ENCODE measurements at places on chromosomes 11 and 22.
A peak's percentile ranks its signal among the peaks of the same experiment; 100 is the strongest.

DNA sequence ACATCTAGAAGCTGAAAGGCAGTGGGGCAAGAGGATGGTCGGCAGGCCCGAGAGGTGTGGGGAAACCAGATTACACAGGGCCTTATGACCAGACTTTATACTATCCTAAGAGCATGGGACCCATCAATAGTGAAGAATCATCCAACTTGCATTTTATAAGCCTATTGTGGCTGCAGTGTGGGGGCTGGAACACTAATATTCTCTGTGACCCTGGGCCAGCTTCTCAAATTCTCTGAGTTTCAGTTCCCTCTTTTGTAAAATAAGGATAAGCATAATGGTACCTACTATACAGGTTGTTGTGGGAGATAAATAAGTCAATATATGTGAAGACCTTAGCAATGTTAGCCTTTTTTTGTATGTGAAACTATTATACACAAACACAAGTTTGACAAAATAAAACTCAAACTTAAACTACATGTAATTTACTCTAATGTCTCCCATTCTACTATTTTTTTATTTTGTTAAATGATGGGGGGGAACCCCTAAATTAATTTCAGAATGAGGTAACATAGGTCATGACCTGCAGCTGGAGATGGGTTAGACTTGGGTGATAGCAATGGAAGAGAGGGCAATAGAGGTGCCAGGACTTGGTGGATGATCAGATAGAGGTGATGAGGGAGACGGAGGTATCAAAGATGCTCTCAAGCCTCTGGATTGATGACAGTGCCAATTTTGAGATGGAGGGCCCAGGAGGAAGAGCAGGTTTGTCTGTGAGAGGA lies 30.1 kb downstream of the SMCO4 start:
- no peak for DNase-seq

DNA sequence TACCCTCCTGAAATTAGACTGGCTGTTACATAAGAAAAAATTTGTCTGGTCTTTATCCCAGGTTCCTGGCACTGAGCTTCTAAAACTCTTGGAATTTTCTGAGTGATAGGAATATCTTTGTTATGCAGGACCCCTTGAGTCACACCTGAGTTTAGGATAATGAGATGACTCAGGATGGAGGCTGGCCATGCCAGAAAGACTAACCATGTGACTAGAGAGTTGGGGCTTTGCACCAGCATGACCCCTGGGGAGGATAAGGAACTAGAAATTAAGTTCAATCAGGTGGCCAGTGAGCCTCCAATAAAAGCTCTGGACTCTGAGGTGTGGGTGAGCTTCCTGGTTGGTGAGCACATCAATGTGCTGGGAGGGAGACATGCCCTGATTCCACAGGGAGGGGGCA lies 88.1 kb downstream of the XRRA1 start:
- no peak for DNase-seq

GRCh38 chr11:36156817-36157519 lies 132.3 kb downstream of the COMMD9 start:
- no peak for DNase-seq

- DNase-seq, result no peak
These were observed 742 bp upstream of the CASP4 start for GRCh38 chr11:104968856-104969776.

- no peak for DNase-seq
These were observed 272.3 kb upstream of the RAG2 start for GRCh38 chr11:36870361-36870760.

DNA sequence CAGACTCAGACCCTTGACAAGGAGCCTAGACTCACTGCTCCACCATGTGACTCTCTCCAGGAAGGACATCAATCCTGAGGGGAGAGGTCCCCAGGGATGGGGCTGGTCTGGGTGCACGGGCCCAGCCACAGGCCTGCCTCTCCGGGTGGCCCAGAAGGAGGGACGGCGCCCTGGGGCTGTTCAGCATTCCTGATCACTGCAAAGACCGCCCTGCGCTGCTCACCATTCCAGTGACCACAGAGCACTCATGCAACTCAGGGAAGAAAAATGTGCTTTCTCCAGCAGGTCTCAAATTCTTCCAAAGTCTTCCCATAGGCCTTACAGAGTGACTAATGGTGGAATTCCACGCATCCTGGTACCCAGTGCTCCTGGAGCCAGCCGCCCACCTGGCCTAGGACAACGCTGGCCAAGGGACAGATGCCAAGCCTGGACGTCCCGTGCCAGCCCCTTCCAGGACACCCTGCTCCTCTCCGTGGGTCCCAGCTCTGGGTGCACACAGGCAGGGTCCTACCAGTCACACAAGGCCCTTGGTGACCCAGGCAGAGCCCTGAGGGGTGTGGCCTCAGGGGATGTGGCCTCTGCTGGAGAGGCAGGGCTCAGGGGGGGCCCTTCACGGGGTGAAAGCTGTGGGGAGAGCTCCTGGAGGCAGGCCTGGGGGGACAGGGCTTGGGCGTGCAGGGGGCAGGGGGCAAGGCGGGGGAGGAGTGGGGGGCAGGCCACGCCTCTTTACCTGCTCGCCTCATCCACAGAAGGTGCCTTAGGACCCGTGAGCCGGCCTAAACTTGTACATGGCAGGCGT lies 178.8 kb downstream of the IGLL1 start:
- DNase-seq, result no peak

GRCh38 chr22:29266564-29267461 lies 968 bp downstream of the RHBDD3 start:
- no peak for DNase-seq

- DNase-seq, result no peak
These were observed 64.5 kb downstream of the MPPED1 start for GRCh38 chr22:43476341-43476740.

- peak; percentile 44 for DNase-seq
These were observed 8.5 kb upstream of the CCDC89 start for GRCh38 chr11:85694385-85694980.

- peak; percentile 57 for DNase-seq
These were observed 48.0 kb upstream of the CLPB start for GRCh38 chr11:72482211-72482812.

- no peak for DNase-seq
These were observed 109.5 kb downstream of the DBX1 start for GRCh38 chr11:20050551-20051333.

DNA sequence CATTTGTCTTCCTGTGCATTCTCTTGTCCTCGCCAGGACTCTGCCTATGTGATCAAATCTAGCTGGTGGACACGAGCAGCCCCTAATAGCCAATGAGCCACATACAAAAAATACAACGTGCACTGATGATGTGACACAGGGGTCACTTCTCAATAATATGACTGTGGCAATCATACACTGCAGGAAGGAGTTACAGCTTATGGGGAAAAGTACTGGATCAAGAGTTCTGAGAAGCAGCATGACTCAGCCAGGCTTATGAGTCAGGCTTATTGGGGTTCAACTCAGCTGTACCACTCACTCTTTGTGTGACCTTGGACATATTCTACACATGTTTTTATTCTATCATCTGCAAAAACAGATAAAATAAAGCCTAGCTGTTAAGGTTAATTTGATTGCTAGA lies 889.4 kb upstream of the TENM4 start:
- no peak for DNase-seq

- no peak for DNase-seq
These were observed 33.1 kb upstream of the ETS1 start for GRCh38 chr11:128620309-128621100.

DNA sequence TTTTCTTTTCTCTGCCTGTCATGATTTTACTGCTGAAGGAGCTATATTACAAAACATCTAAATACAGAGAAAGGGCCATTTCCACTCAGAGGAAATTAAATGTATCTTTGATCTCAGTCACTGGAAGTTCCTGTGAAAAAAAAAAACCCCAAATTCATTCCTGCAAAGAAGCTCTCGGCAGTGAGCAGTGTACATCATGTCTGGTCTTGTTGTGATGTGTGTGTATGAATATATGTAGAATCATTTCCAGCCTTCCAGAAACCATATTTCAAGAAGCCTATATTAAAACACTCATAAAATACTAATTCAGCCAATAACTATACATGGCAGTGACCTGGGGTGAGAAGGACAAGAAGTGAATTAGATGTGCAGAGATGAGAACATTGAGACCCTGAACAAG lies 393.2 kb upstream of the TENM4 start:
- DNase-seq, result no peak

GRCh38 chr11:126791446-126791845 lies 209.1 kb downstream of the KIRREL3 start:
- no peak for DNase-seq

DNA sequence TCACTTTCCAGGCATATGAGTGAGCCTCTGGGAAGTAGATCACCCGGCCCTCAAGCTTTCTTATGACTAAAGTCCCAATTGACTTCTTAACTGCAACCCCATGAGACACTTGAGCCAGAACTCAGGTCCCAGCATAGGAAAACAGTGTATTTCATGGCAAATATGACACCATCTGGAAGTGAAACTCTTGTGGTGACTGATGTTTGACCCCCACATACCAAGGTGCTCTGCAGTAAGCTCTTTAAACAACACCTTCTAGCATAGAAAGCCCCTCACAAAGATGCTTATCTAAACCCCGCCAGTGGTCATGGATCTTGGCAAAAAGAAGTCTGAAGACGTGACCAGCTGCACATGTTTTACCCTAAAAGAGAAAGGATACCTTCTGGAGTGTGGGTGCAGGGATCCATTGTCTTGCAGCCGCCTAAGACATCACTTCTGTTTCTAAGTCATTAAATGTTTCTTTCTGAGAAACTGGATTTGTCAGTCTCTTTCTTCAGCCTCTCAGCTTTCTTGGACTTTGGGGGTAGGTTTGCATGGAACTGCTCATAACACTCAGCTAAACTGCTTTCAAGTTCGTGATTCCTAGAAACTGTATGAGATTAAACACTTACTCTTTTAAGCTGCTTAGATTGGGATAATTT lies 7.4 kb upstream of the PELI3 start:
- DNase-seq, result no peak

GRCh38 chr11:69066122-69067112 lies 17.7 kb downstream of the TPCN2 start:
- no peak for DNase-seq

GRCh38 chr11:123180574-123180973 lies 14.5 kb downstream of the CLMP start:
- no peak for DNase-seq

GRCh38 chr11:116312570-116313391 lies 460.0 kb downstream of the BUD13 start:
- DNase-seq, result no peak

DNA sequence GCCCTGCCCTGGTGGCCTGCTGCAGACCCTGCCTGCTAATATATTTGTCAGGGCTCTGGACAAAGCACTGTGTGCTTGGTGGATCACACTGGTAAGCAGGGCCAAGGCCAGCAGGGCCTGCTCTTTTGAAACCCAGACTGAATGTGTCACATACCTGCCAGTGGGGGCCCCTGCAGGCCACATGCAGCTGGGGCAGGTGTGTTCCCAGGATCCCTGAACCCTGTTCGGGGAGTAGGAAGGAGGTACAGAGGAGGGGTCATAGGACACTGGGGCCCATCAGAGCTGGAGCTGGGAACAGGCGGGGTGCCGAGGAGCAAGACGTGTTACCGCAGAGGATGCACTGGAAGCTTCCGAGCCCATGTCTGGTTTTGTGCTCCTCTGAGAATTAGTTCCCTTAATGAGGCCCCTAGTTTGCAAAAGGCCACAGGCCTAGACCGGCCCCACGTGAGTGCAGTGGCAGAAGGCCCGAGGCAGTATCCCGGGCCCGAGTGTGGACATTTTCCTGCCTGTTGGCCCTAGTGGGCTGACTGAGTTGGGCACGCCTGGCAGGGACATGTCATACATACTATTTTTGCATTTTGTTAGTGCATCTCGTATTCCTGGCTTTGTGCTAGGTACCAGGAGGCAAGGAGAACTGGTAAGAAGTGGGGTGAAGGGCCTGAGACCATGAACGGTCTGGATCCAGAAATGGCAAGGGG lies 11.2 kb upstream of the ACR start:
- no peak for DNase-seq

- no peak for DNase-seq
These were observed 68.6 kb downstream of the PARVB start for GRCh38 chr22:44092636-44093220.

GRCh38 chr11:128886406-128887124 lies 4.6 kb upstream of the KCNJ5 start:
- peak; percentile 15 for DNase-seq

GRCh38 chr11:28259177-28259843 lies 151.1 kb downstream of the METTL15 start:
- no peak for DNase-seq

DNA sequence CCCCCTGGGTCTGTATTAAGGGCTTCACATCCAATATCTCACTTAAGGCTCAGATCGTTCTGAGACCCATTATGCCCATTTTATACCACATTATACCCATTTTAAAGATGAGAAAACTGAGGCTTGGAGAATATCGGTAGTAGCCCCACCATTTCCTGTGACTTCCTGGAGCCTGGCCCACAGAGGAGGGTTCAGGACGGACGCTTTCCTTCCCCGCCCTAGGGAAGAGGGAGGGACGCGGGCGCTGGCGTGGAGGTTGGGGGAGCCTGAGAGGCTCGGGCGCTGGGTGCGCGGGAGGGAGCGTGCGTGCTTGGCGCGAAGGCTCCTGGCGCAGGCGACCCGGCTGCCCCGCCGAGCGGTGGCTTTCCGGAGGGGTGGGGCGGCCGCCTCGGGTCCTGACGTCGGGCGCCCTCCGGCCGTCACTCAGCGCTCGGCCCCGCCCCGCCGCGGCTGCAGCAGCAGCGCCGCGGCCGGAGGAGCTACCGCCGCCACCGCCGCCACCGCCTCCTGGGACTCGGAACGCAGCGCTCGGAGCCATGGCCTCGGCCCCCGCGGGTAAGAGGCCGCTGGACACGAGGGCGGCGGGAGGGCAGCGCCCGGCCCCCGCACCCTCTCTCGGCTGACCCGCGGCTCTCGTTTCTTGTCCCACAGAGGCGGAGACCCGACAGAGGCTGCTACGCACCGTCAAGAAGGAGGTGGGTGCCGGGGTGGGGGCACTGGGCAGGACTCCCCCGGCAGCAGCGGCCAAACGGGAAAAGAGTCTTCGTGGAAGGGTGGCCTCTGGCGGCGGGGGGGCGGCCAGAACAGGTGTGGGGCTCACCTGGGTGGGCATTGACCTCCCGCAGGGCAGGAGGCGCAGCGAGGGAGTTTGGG lies at the start of gene SGSM1:
TSS of gene SGSM1 (plus strand) at position 422 of the 873 bp plus-strand sequence. CDS start at position 537, 115 bp downstream.
- peak; percentile 86 for DNase-seq
